Liver (tissue), 10 donors: ENCODE measurements at places on chromosomes 1 and 21. TPM values are rescaled to one million over a fixed set of nuclear protein-coding genes. Genes with fewer than 3 reads are reported as not detected.

DNA sequence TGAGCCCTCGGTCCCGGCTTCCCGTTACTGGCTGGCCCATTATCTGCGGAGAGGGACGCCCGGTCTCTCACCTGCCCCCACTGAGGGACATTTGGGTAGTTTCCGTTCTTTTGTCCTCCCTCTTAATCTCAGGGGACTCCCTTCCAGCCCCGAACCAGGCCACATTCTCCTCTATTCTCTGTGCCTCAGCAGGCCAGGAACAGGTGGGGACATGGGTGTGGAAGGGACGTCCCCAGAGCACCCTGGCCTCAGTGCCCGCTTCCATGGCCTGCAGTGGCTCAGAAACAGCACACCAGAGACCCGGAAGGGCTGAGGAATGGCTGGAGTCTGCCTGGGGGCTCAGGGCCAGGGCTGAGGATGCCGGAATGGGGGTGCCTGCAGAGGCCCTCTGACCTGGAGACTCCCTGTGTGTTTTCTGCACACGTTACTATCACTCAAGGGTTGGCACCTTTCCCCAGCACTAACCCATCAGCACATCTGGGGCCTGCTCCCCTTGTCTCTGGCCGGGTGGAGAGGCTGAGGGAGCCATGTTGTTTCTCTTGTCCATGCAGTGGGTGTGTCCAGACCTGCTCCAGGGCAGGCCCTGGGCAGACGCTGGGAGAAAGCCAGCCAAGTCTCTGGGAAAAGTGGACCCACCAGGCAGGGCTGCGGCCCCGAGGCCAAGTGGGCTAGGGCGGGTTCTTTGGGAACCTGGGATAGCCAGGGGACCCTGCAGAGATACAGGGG, 10.0 kb upstream of the DNMT3L start:
- DNase-seq: no peak

- no peak for DNase-seq
Observed at GRCh38 chr1:173383351-173383750, 93.8 kb upstream of the PRDX6 start.

DNA sequence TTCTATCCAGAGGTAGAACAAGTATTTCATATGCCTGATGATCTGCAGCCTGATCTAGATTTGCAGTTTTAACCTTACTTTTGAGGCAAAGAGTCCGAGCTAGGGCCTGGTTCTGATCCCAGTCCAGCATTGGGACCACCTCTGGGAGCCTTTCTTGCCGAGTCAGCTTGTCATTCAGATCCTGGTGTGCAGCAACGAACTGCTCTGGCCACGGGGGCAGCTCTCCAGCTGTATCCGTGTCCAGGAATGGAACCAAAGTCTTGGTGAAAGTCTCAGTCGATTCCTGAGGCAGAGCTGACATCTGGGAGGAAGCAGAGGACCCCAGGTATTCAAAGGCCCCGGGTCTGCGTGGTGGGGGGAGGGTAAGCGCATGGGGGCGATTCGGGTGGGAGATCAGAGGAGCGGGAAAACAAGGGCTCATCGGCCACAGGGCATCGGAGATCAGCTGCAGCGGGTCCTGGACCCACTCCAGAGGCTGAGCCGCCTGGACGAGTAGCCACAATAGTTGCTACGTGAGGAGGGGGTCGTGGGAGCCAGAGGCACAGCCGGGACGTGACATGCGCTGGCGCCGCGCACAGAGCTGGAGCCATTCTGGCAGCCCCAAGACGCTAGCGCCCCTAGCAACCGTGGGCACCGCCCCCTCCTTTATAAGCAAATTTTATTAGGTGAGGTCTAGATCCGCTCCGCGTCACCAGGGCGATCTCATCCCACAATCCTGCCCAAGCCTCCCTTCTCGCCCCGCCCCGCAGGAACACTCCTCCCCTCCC, 32.4 kb upstream of the BSDC1 start:
- DNase-seq: no peak

DNA sequence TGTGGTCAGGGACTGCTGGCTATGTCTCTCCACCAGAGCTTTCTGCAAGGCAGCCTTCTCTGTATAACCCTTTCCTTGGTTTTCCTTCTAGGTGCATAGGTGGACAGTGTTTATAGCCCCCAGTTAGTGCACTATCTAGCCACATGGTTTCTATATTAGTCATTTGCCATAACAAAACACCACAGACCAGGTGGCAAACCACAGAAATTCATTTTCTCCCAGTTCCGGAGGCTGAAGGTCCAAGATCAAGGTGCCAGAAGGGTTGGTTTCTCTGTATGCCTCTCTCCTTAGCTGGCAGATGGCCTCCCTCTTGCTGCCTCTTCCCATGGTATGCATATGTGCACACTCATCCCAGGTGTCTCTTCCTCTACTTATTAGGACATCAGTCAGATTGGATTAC, 106.4 kb downstream of the KAZN start:
- DNase-seq: no peak

GRCh38 chr1:153985341-153985912, 712 bp downstream of the RAB13 start:
- DNase-seq: no peak

- no peak for DNase-seq
Observed at GRCh38 chr1:26358411-26359384, 4.8 kb upstream of the CRYBG2 start.

DNA sequence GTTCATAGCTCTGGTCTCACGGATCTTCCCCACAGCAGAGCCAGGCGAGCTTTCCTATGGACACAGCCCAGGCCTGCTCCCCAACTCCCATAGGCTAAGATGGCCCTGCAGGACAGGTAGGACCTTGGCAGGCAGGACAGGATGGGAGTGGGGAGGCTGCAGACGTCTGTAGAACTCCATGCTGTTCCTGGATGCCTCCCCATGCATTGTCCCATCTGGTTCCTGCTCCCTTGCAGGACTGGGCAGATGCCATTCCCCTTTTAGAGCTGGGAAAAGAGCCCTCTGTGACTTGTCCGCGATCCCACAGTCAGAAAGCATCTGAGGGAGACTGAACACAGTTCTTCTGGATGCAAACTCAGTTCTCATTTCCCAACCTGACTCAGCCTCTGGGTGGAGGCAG, 71.9 kb upstream of the ATP5PO start:
- DNase-seq: no peak

DNA sequence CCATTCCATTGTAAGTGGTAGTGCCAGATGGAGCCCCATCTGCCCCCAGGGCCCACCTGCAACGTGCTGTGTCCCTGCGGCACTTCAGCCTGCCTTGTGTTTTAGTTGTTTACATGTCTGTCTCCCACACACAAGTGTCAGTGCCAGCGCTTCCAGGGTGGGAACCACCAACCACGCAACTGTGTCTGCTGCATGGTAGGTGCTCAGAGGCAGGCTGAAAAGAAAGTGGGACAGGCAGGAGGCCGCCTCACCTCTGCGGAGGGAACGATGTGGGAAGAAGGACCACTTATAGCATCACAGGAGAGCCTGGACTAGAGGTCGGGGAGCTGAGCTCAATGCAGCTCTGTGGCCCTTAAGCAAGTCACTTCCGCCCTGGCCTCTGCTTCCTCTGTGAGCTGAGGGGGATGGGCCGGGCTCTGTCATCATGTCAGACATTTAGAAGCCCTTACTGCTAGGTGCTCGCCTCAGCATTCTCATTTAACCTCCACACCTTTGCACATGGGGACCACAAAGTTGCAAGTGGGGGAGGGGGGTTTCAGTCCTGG, 17.9 kb downstream of the SLC9A1 start:
- peak; percentile 47 for DNase-seq

DNA sequence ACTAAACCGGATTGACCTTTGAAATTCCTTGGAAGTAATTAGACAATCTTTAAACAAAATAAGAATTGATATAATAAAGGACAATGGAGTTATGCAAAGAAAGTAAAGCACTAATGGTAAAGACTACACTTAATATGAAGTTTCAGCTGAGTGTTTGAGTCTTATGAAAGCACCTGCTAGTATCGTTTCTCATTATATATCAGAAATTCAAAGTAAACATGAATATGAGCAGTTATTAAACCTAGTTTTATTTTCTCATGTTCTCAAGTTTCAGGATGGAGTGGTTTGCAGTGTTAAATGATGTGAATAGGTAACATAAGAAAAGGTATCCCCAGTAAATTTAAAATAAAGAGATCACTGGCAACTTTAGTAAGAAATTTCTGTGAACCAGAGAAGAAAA, 188.6 kb downstream of the ZP4 start:
- DNase-seq: no peak

GRCh38 chr1:178716111-178716510, 8.9 kb upstream of the RALGPS2 start:
- DNase-seq: no peak

DNA sequence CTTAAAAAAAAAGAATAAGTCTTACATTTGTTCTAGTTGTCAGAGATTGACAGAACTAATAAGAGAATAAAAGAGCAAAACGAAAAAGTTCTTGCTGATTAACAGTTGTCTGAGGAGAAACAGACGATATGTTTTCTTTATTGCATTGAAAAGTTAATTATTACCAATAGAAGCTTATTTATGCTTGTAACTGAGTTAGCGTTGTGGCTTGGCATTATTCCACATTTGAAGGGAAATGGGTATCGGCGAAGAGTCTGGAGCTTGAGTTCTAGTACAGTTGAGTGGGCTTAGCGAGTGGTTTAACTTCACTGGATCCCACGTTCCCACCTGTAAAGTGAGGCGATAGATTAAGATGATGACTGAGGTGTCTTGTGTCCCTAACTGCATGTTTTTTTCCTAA, 109.0 kb downstream of the SDCCAG8 start:
- DNase-seq: no peak

DNA sequence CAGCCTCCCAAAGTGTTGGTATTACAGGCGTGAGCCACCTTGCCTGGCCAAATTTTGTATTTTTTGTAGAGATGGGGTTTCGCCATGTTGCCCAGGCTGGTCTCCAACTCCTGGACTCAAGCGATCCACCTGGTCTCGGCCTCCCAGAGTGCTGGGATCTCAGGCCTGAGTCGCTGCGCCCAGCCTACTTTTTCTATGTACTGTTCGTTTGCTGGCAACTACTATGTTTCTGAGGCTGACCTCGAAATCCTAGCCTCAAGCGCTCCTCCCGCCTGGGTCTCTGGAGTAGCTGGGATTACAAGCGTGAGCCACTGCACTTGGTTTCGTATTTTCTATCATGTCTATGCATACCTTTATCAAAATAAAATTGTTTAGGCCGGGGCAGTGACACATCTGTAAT, 675 bp upstream of the TEKT2 start:
- no peak for DNase-seq

- DNase-seq: peak; percentile 94
Observed at GRCh38 chr1:1574721-1575537, at the start of gene SSU72. Gene SSU72, minus strand, starts transcription at chr1:1574863. Its CDS starts 306 bp downstream, at chr1:1574557.

DNA sequence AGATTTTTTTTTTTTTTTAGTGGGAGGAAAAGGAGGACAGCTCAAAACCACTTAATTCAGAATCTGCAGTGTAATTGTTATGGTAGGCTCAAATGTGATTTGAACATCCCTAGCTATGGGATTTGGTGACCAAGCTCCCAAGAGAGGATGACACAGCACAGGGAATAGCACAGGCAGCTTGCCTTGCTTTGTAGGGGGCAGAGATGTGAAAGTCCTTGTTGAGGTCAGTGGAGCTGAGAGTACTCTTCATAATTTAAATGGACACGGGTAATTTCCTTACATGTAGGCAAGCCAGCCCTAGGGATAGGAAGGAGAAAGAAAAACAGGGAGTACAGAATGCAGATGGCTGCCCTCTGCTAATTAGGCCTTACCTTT, 3.2 kb upstream of the UCK2 start:
- DNase-seq: no peak

DNA sequence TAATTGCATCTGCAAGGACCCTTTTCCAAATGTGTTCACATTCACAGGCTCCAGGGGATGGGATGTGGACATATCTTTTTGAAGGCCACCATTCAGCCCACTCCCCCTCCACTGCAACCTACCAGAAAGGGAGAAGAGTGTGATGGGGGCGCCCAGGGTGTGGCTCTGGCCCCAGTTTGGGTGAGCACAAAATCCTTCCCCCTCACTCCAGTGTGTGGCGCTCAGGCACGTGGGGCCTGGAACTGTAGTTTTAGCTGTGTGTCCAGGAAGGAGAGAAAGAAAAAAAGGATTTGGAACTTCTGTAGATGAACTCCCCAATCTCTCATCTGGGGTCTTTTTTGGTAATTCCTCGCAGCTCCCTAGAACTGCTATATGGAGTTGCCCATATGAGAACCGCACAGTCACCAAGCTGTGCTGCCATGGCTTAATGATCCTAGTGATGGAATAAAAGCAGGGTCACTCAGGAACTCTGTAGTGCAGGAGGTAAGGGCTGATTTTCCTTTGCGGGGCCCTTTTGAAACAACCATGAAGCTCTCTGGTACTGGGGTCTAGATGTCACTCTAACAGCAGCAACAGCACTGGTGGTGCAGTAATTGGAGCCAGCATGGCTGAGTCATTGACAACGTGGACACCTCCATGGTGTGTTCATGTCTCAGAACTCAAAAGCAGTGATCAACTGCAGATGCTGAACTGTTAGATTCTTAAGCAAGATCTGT, 17.0 kb downstream of the AGT start:
- DNase-seq: no peak

DNA sequence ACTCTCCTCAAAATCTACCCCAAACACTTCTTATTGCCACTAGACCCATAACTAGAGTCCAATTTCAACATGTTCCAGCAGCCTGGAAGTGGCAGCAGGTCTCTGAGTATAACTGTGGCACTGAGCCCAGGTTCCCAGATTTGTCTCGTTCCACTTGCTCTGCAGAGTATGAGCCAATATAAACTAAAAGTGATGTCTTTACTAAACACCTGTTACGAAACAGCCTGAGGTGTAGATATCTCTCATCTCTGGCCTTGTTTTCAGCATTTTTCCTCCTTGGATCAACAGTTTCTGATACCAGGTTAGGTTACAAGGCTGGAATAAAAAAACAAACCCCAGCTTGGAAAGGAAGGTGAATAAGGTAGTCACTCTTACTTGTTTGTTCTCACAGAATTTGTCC, 25.2 kb upstream of the PRDX6 start:
- DNase-seq: no peak

DNA sequence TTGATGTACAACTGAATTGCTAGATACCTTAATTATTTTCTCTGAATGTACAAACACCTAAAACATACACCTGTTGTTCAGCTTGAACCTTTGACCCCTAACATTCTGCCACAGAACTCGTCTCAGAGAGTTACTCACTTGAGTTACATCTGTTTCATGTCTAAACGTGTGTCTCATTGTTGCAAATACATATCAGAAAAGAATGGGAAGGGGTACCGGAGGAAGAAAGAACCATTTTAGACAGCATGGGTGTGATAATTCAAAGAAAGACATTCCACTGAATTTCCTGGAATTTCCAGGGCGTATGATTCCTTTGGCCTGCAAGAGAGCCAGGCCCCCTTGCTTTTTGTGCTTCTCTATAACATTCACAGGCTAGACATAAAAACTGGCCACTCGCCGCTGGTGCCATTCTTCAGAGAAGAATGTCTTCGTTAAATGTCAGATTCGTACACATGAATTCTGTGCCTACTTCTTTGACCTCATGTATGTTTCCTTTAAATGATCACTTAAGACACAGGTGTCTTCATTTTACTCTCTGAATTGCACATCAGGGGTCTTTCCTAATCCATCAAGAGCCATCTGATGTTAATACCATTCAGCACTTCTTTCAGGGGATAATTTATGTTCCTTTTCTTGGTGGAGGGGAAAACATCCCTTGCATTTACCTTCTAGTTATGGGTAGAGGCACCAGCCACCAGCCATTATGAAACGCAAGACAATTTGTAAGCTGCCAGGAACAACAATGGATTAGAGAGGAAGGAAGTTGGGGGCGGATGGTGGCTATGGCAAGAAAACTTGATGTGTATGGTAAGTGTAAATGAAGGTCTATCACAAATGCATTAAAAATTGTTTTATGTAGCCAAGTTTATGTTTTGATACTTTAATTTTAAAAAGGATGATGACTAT, 12.7 kb downstream of the ATF3 start:
- DNase-seq: no peak

Gene PTGFRN
- 6.4 TPM for total RNA-seq

Gene TNFSF4
- total RNA-seq: 2.1 TPM

Gene LRRC3
- 3.0 TPM for total RNA-seq

Gene ANKRD35
- 1.2 TPM for total RNA-seq

Gene PTGS2
- total RNA-seq: 0.33 TPM

Gene NUAK2
- 1.3 TPM for total RNA-seq
